ENCODE measurements at places on chromosomes 2 and 18. TPM values are rescaled to one million over a fixed set of nuclear protein-coding genes. Genes with fewer than 3 reads are reported as not detected.
A peak's percentile ranks its signal among the peaks of the same experiment; 100 is the strongest.

DSC3 gene
- total RNA-seq: not detected

DNA sequence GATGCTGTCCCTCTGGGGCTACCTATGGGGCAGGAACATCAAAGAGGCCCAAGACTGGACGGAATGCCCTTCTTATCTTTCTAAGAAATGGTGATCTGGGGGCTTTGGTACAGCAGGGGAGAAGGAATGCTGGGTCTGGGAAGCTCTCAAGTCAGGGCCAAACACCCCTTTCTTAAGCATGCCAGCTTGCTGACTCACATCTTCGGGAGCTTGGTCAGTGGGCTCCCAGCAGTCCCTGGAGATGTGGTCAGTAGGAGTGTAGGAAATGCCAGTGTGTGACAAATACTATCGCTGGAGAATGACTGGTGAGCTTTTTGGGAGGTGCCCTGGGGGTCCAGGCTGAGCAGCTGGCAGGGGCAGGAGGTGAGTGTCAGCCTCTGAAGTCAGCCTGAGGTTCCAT lies 105.0 kb upstream of the CDC42EP3 start:
- H3K27me3 ChIP-seq: no peaks in the 10 kb centered on the region
- H3K4me3 ChIP-seq: no peak overlapping the region
- no peak overlapping the region for H3K27ac ChIP-seq
- no peaks in the 10 kb centered on the region for H3K4me1 ChIP-seq
- no peaks in the 10 kb centered on the region for H3K36me3 ChIP-seq
- DNase-seq: no peak

NAT8 gene
- not detected for total RNA-seq

DNA sequence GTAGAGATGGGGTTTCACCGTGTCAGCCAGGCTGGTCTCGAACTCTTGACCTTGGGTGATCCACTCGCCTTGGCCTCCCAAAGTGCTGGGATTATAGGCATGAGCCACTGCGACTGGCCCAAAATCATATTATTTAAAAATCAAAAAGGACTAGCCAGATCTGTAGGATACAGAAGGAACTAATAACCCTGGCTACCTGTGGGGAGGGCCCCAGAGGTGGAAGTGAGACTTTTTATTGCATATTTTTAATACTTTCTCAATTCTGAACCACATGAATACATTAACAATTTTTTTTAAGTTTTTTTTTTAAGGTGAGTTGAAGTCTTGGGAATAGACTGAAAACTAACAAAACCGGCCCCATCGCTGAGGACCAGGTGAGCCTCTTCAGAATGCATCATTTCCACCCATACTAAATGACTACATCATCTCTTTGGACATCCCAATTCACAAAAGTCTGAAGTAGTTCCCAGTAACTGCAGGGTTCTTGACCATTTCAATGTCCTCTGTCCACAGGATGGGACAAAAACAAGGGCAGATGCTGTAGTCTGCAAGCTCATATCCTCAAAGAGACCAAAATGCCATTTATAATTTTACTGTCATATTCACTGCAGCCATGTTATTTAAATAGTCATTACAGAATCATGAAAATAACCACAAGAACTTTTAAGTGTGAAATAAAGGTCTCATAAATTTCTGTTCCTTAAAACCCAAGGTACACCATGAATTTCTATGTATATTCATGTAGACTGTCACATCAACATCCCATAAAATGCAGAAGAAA lies 21.4 kb downstream of the RPL31 start:
- DNase-seq: no peak
- peaks cover 4% of the 10 kb centered on the region for H3K36me3 ChIP-seq
- no peaks in the 10 kb centered on the region for H3K27me3 ChIP-seq

DNA sequence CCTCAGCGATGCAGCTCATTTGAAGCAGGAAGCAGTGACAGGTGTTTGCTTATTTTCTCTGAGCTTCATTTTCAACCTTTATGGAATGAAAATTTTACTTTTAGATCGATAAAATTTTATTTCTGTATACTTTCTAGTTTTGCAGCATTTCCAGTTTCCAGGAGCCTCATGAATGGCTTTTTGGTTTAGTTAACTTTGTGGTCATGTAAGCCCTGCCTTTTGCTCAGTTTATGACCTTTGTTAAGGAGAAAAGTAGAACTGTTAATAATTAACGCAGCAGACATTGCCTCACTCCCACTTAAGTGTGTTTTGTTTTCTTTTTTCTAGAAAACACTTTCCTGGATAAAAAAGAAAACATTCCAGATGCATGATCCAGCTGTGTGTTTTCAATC lies 4.4 kb upstream of the FARP2 start:
- no peak overlapping the region for H3K4me3 ChIP-seq
- peaks cover 66% of the 10 kb centered on the region for H3K36me3 ChIP-seq
- H3K27me3 ChIP-seq: no peaks in the 10 kb centered on the region
- no peak for DNase-seq
- H3K27ac ChIP-seq: no peak overlapping the region
- H3K4me1 ChIP-seq: peaks cover 5% of the 10 kb centered on the region

DNA sequence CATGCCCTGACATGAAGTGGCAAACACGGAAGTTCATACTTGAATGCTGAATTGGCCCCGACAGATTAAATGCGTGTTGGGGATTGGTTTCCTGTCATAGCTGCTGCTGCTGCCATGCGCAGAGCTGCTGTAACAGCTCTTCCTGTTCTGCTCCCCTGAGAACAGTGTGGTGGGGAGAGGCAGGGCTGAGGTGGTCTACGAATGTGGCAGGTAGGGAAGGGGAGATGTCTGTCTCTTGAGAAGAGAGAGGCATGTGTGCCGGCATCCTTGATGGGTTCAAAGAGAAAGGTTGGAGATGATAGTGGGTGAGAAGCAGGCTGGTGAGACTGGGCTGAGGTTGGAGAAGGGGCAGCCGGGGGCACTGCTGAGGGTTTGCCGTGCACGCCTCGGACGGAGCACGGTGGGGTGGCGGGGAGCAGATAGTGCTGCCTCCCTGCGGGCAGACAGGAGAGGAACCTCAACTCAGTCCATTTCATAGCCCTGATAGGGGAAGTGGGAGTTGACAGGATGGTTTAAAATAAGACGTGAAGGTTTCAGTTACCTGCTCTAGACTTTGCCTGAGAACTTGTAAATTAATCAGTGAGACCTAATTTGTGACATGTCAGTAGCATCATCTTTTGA lies 46.1 kb downstream of the TMEM185B start:
- H3K27me3 ChIP-seq: no peaks in the 10 kb centered on the region
- peak; percentile 93 for DNase-seq
- H3K36me3 ChIP-seq: no peaks in the 10 kb centered on the region
- peak overlapping the region; percentile 92 for H3K4me3 ChIP-seq
- peak overlapping the region; percentile 90 for H3K27ac ChIP-seq

GRCh38 chr2:67204349-67204748 lies 192.8 kb upstream of the ETAA1 start:
- no peaks in the 10 kb centered on the region for H3K27me3 ChIP-seq
- DNase-seq: no peak
- no peaks in the 10 kb centered on the region for H3K4me1 ChIP-seq
- no peak overlapping the region for H3K4me3 ChIP-seq

DNA sequence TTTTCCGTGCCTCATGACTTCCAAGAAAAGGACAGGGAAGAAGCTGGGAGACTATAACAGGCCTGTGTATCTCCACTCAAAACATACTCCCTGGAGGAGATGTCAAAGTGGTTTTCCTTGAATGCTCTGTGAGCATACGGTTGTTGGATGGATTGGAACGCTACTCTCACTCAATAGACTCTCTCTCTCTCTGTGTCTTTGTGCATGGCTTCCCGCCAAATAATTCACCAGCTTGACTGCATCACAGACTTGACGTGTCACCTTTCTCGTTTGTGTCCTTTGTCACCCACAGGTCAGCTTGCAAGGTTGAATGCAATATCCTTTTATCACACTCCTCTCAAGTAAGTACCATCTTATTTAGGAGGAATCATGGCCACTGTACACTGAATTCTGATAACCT lies 156.8 kb upstream of the MAPRE2 start:
- no peak overlapping the region for H3K4me3 ChIP-seq
- DNase-seq: no peak
- H3K4me1 ChIP-seq: no peaks in the 10 kb centered on the region
- no peaks in the 10 kb centered on the region for H3K36me3 ChIP-seq
